ENCODE measurements at places on chromosomes 7 and 10. TPM values are rescaled to one million over a fixed set of nuclear protein-coding genes. Genes with fewer than 3 reads are reported as not detected.

GIMAP1 gene
- total RNA-seq = under 0.01 TPM

MYPN gene
- total RNA-seq = 0.13 TPM

COL1A2 gene
- 2,173 TPM for total RNA-seq

ARL3 gene
- total RNA-seq = 13.1 TPM

CCDC186 gene
- 8.9 TPM for total RNA-seq

PRKCQ gene
- total RNA-seq = 0.24 TPM

STEAP2 gene
- total RNA-seq = 19.6 TPM

All from epithelial cell of alveolus of lung (primary cell).